ENCODE measurements at places on chromosomes 2 and 18.

- DNase-seq, result no peak
Measured at GRCh38 chr2:152418688-152419087, 83.7 kb downstream of the FMNL2 start.

GRCh38 chr2:133414486-133415209, 153.6 kb downstream of the NCKAP5 start:
- no peak for DNase-seq

DNA sequence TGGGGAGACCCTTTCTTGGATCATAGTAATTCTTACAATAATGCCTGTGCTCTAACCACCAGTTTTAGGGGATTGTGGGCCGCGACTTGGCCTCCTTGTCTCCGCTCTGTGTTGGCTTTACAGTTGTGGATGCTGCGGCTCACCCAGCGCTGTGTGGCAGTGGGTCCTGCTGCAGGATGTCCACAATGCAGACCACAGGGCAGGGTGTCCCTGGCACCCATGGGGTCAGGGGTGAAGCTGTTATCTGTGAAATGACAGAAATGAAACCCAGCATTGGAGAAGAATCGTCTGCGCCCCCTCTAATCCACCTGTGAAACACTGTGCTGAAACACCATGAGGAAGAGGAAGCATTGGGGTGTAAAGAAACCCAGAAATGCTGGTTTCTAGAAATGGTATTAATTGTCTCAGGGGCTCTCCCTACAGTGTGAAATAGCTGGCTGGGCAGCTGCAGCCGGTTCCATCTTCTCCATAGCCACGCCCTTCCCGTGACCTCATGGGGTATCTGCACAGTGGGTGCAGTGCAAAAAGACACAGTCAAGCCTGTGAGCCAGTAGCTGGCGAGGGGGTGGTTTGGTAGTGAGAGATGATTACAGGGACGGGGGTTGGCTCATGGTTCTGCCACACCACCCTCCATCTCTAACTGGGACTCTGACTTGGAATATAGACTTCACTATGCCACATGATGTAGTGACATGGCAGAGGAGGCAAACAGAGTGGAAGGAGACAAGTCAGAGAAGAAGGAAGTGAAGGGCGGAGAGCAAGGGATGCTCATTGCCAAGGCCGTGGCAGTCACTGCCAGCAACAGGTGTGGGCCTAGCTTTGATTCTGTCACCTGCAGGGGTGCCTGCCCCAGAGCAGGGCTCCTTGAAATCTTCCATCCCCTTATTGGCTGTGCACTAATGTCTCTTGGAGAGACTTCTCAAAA, 16.2 kb downstream of the INPP4A start:
- DNase-seq, result no peak

- DNase-seq, result no peak
Measured at GRCh38 chr2:118130385-118130784, 42.1 kb downstream of the INSIG2 start.

- no peak for DNase-seq
Measured at GRCh38 chr2:50026236-50026635, 871.9 kb upstream of the FSHR start.

DNA sequence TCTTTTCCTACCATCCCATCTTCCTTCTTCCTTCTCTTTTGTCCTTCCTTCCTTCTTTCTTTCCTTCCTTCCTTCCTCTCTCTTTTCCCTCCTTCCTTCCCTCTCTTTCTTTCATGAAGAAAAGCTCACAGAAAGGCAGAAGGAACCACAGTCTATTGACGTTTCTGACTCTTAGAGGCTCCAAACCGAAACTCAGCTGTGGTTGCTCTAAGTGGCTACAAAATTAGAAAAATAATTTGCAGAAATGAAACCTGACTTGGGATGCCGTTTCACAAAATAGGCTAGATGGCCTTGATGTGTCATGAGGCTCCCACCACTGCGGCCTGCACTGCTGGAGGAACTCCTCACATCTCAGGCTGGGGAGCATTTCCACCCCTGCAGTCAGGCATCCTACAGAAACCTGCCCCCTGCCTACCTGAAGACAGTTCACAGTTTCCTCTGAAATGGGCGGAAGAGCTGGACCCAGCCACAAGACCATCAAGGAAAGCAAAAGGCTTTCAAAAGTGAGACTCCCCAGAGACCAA, 165.6 kb downstream of the SMAD7 start:
- DNase-seq, result no peak

DNA sequence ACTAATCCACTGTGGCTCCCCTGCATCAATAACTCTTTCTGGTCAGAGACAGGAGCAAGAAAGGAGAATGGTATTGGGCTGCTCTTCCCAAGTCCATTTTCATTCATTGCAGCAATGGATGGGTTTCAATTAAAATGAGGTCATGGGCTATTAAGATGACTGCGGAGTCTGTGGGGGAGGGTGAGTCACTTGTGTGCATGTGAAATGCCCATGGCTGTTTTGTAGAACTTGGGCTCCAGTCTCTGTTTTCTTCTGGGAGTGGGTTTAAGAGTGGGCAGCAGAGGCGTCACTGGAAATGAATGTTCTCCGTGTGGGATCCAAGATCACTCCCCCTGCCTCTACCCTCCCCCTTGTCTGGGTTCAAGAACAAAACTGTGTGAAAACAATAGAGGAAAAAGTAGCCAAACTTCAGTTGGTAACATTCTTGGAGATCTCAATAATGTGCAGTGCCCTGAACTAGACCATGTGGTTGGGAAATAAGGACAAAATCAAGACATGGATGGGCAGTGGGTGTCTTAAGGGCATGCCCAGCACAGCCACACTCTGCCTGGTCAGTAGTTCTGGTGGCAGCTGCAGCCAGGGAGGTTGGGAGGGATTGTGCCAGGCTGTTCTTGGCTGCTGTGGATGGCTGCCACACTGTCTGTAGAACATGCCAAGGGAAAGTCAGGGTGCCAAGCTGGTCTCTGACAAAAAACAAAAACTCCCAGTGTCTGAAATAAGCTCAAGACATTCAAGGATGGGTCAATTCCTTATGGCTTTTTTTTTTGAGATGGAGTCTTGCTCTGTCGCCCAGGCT, 68.2 kb upstream of the CXCR4 start:
- DNase-seq, result no peak

GRCh38 chr18:45330170-45330594, 285.1 kb upstream of the SLC14A2 start:
- DNase-seq, result no peak

All from cardiac muscle cell (in vitro differentiated cells and primary cell).